ENCODE measurements at places on chromosomes 4 and X. TPM values are rescaled to one million over a fixed set of nuclear protein-coding genes. Genes with fewer than 3 reads are reported as not detected.

DNA sequence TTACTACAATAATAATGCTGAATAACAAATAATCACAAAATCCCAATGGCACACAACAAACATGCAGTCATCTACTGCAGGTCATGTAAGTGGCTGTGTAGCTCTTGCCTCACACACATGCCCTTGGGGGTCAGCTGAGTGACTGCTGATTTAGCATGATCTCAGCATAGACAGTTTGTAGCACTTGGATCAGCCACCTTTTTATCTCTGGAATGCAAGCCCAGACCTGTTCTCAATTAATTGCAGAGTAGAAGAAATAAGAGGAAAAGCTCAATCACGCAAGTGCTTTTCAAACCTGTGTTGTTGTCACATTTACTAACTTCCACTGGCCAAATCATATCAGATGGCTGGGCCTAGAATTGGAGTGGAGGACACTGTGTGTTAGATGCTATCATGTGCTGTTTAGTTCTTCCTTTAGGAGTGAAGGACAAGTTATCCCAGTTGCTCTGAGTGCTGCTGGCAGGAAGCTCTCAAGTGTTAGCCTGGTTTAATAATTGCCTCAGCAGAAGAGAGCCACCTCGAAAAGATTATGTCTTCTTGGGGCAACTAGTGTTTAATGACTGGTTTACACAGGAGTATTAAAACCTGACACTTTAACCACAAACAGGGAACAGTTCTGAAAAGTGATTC, 128.3 kb upstream of the EPHA5 start:
- no peak overlapping the region for H3K27ac ChIP-seq
- H3K27me3 ChIP-seq: no peaks in the 10 kb centered on the region
- no peaks in the 10 kb centered on the region for H3K36me3 ChIP-seq
- no peaks in the 10 kb centered on the region for H3K4me1 ChIP-seq

Gene USP27X
- total RNA-seq: 6.8 TPM

Gene GAGE12J
- not detected for total RNA-seq

DNA sequence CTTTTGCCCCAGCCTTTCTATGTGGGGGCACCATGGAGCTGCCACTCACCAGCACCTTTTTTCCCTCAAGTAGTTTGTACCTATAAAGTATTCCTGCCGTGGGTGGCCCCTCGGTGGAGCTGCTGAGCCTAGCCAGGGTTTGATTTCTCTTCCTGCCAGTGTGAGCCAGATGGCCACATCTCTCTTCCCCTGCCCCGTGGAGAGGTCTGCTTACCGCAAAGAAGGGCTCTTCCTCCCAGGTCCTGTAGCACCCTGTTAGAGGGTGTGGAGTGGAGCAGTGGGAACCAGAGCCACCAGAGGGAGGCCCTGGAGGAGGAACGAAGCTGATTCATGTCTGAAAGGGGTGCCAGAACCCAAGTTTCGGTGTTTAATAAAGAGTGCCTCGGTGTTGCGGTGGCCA, 95.4 kb downstream of the PTTG2 start:
- peaks cover 13% of the 10 kb centered on the region for H3K4me1 ChIP-seq
- no peak overlapping the region for H3K4me3 ChIP-seq
- peaks cover 5% of the 10 kb centered on the region for H3K36me3 ChIP-seq
- no peak overlapping the region for H3K27ac ChIP-seq
- H3K27me3 ChIP-seq: no peaks in the 10 kb centered on the region

Gene CD40LG
- not detected for total RNA-seq

DNA sequence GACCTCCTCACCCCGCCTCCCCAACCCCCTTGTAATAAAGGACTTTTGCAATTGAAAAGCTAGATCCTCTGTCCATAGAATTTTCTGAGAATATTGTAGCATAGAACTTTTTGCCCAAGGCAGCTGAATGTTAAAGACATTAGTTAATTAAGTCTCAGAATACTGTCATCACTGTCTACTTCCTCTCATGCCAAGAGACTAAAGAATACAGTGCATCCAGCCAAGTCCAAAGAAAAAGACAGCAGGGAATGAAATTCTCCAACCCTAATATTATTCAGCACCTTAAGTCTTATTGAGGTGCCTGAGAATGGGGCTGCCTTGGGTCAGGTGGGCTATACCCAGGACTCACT, 313.3 kb upstream of the GATB start:
- H3K4me3 ChIP-seq: no peak overlapping the region
- no peak overlapping the region for H3K27ac ChIP-seq
- H3K27me3 ChIP-seq: no peaks in the 10 kb centered on the region
- no peak for DNase-seq

Gene CYP2U1
- 8.4 TPM for total RNA-seq

Gene NLGN4X
- 57.4 TPM for total RNA-seq

- no peak overlapping the region for H3K4me3 ChIP-seq
- no peak for DNase-seq
- no peak overlapping the region for H3K27ac ChIP-seq
- H3K36me3 ChIP-seq: peaks cover 12% of the 10 kb centered on the region
- no peaks in the 10 kb centered on the region for H3K4me1 ChIP-seq
These were observed 414.5 kb downstream of the PRDM5 start for GRCh38 chr4:120508036-120508435.

GRCh38 chrX:113470166-113470565, 629.5 kb upstream of the AMOT start:
- H3K27ac ChIP-seq: no peak overlapping the region
- H3K4me3 ChIP-seq: no peak overlapping the region
- H3K27me3 ChIP-seq: no peaks in the 10 kb centered on the region
- no peaks in the 10 kb centered on the region for H3K36me3 ChIP-seq
- DNase-seq: no peak

GRCh38 chrX:79281775-79282174, 85.4 kb downstream of the ITM2A start:
- no peak for DNase-seq
- H3K27me3 ChIP-seq: no peaks in the 10 kb centered on the region
- H3K27ac ChIP-seq: no peak overlapping the region
- H3K36me3 ChIP-seq: no peaks in the 10 kb centered on the region
- no peaks in the 10 kb centered on the region for H3K4me1 ChIP-seq

DNA sequence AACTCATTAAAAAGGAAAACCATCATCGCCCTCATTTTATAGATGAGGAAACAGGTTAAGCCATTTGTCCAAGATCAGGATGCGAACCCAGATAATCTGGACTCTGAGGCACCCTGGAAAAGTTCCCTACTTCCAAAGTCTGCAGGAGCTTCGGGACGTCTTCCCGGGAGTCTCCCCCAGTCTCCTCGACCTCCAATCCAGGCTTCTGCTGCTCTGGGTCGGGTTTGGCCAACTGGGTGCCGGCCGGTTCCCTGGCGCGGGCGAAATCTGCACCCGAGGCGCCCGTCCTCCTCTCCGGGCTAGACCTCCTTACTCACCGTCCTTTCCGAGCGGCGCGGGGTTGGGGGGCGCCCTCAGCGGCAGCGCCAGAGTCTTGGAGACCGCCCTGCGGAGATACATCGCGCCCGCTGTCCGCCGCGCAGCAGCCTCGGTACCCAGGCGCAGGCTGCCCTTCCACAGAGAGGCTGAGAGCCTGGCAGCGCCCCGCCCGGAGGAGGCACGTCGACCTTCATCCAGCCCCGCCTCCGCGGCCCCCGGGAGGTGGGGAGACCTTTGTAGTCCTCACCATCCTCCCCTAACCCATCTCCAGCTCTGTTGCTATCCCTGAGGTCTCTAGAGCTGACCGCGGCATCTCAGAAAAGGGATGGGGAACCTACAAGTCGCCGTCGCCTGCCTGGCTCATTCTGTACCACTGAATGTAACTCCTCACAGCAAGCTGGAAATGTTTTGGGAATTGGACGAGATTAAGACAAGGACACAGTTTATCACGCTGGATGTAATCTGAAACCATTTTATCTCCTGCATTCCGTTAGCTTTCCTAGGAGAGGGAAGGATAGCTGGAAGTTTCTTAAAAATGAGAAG, at the start of gene MGARP:
Gene MGARP (minus strand): TSS at position 466 of the 861 bp plus-strand sequence. CDS start 67 bp downstream, at position 399.
- H3K27ac ChIP-seq: no peak within 1 kb of the TSS
- peak; percentile 26 for DNase-seq
- peaks cover 63% of the 10 kb centered on the region for H3K27me3 ChIP-seq
- peak within 1 kb of the TSS; percentile 88 for H3K4me3 ChIP-seq
- peaks cover 14% of the 10 kb centered on the region for H3K4me1 ChIP-seq

DNA sequence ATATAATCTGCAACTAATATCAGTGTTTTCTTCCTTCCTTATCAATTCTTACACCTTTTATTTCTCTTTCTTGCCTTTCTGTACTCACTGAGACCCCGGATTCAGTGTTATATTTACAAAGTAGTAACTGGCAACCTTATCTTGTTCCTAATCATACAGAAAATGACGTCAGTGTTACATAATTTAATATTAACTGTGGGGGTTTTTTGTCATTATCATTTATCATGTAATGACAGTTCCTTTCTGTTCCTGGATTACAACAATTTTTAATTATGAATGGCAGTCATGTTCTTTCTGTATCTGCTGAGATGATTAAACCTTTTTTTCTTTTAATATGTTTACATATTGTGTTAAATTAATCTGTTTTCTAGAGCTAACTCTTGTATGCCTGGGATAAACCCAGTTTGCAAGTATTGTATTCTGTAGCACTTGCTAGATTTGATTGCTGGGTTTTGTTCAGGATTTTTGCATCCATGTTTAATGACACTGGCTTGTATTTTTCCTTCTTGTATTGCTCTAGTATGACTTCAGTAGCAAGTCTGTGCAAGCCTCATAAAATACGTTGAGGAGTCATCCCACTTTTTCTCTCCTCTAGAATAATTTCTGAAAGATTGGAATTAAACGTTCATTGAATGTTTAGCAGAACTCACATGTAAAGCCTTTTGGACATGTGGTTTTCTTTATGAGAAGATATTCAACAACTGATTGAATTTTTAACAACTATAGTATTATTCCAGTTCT, 10.4 kb upstream of the HSPA4L start:
- H3K27me3 ChIP-seq: no peaks in the 10 kb centered on the region
- no peaks in the 10 kb centered on the region for H3K4me1 ChIP-seq
- no peak overlapping the region for H3K27ac ChIP-seq
- H3K4me3 ChIP-seq: no peak overlapping the region

DNA sequence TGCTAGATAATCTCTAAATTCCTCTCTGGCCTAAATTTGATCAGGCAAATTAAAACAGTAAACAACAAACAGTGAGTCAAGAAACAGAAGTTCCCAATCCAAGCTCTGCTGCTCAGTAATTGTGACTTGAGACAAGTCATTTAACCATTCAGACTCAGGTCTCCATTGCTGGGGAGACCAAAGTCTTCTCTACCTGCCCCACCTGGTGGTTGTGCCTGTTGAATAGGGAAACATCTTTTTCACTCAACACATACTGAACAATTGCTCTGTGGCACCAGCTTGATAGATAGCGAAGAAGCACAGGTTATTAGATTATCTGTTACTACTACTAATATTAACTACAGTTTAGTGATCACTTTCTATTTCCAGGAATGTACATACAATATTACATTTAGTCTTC, 112.1 kb upstream of the EOLA2 start:
- no peaks in the 10 kb centered on the region for H3K4me1 ChIP-seq
- H3K4me3 ChIP-seq: no peak overlapping the region
- no peak for DNase-seq
- no peaks in the 10 kb centered on the region for H3K27me3 ChIP-seq
- no peak overlapping the region for H3K27ac ChIP-seq
- no peaks in the 10 kb centered on the region for H3K36me3 ChIP-seq

DNA sequence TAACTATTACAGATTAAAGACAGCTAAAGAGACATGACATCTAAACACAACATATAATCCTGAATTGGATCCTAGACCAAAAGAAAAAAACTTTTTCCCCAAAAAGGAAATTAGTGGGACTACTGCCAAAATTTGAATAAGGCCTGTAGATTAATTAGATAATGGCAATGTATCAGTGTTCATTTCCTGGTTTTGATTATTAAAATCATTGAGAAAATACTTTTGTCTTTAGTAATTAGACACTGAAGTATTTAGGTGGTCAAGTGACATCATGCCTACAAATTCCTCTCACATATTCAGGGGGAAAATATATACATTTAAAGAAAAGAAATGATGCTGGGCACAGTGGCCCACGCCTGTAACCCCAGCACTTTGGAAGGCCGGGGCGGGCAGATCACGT, 10.4 kb upstream of the USO1 start:
- H3K4me1 ChIP-seq: peaks cover 19% of the 10 kb centered on the region
- peaks cover 3% of the 10 kb centered on the region for H3K36me3 ChIP-seq
- DNase-seq: no peak
- H3K4me3 ChIP-seq: no peak overlapping the region
- H3K27me3 ChIP-seq: no peaks in the 10 kb centered on the region
- H3K27ac ChIP-seq: no peak overlapping the region

Gene XAGE2
- total RNA-seq: not detected

Gene TBX22
- total RNA-seq: 0.26 TPM
